ENCODE measurements at places on chromosomes 7 and 10. TPM values are rescaled to one million over a fixed set of nuclear protein-coding genes. Genes with fewer than 3 reads are reported as not detected.

The WDR11 gene
- 71.1 TPM for total RNA-seq

The OR6B1 gene
- total RNA-seq = not detected

The SLC16A12 gene
- total RNA-seq = not detected

The ECHDC3 gene
- total RNA-seq = 4.2 TPM

The SCIN gene
- total RNA-seq = 0.14 TPM

The PAPSS2 gene
- total RNA-seq = 0.53 TPM

The ALOX5 gene
- total RNA-seq = 4.0 TPM

The ASAH2B gene
- total RNA-seq = 12.0 TPM

The SMARCD3 gene
- 8.2 TPM for total RNA-seq

The CCM2 gene
- total RNA-seq = 94.2 TPM

The BAMBI gene
- total RNA-seq = 0.32 TPM

The IGFBP3 gene
- 2.0 TPM for total RNA-seq

The LIPK gene
- total RNA-seq = not detected

The TMEM236 gene
- total RNA-seq = 0.65 TPM

The AQP1 gene
- 0.60 TPM for total RNA-seq

Data from activated T-cell treated with anti-CD3 and anti-CD28 coated beads, Interleukin-2, amount 50 U/mL, for 72 hours (primary cell).